Vagina (tissue), 2 donors: ENCODE measurements at places on chromosomes 6 and 20.

- no peak for DNase-seq
These were observed 1.2 kb upstream of the PHACTR3 start for GRCh38 chr20:59603176-59603575.

GRCh38 chr20:53074811-53075314 lies 102.7 kb downstream of the TSHZ2 start:
- DNase-seq, result no peak

DNA sequence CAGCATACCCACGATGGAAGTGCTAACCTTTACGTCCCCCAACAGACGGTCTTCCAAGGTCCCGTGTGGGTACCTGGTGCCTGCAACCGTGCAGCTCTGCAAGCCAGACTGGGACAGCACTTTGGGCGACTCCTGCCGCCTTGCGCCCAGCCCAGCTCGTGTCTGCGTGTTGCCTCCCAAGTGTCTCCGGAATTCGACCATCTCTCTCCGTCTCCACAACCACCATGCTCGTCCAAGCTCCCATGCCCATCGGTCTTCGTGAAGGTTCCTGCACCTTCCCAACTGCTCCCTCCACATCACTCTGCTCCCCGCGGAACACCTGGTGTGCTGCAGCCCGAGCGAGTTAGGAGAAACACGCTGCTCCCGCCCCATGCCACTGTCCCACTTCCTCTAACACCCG lies 173.2 kb upstream of the AFDN start:
- no peak for DNase-seq

DNA sequence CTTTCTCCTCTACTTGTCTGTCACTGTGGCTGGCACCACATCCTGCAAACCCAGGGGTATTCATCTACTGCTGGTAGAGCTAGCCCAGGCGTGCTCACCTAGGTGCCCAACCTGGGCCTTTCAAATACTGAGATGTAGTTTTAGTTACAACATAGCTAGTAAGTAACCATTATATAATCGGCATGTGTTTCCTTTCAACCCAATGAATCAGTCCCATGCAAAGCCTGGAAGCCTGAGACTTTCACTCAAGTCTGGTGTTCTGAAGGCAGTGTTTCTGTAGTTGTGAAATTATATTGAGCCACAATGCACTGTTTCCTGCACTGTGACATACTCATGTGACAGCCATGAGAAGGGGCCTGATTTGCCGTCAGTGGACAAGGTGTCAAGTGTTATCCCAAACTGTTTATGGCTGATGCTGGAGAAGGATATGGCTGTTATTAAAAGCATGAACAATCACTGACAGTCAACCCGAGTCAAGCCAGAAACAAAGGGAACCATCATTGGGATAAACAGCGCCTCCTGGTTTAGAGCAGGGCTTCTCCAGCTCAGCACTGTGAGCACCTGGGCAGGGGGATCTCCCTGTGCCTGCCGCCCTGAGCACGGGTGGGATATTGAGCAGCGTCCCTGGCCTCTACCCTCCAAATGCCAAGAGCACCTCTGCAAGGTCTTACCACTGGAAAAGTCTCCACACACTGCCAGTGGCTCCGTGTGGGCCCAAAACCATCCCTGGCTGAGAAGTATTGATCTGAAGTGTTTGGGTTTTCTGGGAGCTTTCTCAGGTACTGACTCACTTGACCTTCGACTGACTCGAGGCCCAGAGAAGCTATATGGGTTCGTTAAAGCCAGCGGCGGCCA lies 1.6 kb downstream of the PSMA7 start:
- DNase-seq, result no peak

DNA sequence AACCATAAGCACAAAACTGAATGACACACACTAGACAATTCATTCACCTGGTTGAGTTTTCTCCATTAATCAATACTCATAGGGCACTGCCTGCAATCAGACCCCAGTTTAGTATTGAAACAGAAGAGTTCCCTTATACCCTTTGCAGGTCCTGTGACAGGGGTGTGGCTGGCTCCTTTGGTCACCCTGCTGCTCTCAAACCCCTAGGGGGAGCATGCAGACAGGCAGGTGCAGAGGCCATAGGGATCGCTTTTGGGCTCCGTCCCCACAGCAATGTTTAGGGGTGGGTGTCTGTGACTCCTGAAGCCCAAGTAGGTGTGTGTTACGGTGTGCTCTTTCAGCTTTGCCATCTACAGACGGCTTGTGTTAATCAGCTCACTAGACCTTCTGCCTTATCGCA lies 210.4 kb downstream of the CENPW start:
- no peak for DNase-seq

- no peak for DNase-seq
These were observed 7.4 kb downstream of the TNFAIP3 start for GRCh38 chr6:137874204-137875057.

GRCh38 chr6:40587240-40588069 lies at the start of gene LRFN2:
LRFN2 (minus strand) TSS chr6:40587364.
- no peak for DNase-seq

DNA sequence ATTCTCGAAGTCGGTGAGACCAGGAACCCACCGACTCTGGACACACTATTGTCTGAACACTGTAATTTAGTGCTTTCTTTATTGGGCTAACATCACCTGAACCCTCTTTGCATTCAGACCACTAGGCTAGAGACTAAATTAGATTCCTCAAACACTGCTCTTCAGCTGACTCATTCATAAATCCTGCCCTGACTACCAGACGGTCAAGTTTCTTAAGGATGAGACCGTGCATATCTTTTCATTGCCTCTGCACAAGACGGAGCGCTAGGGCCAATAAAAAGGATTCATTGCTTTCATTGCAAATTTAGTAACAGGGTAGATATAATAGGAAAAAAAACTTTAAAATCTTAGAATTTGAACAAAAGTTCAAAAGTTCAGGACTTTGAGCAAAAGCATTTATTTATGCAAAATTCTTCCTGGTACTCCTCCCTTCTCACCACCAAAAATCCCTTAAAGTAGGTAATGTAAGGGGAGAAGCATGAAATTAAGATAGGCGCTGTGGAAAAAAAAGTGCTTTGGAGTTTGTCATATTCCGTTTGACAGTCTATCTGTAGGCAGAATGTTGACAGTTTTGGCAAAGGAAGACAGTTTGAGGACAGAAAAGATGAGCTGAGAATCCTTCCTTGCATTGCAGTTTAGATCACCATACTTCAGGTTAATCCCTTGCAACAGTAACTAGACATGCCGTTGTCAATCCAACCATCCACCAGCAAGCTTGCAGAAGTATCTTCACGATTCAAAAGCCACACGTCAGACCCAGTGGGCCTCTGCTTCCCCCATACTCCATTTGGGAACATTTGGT lies 328.6 kb upstream of the JARID2 start:
- DNase-seq, result no peak

GRCh38 chr20:32522776-32523612 lies 62.1 kb downstream of the NOL4L start:
- DNase-seq, result no peak

- no peak for DNase-seq
These were observed 76.6 kb upstream of the HSF2 start for GRCh38 chr6:122322824-122323223.

GRCh38 chr6:33740794-33741193 lies 5.9 kb downstream of the IP6K3 start:
- no peak for DNase-seq

GRCh38 chr20:942611-943010 lies 26.5 kb upstream of the ANGPT4 start:
- no peak for DNase-seq

DNA sequence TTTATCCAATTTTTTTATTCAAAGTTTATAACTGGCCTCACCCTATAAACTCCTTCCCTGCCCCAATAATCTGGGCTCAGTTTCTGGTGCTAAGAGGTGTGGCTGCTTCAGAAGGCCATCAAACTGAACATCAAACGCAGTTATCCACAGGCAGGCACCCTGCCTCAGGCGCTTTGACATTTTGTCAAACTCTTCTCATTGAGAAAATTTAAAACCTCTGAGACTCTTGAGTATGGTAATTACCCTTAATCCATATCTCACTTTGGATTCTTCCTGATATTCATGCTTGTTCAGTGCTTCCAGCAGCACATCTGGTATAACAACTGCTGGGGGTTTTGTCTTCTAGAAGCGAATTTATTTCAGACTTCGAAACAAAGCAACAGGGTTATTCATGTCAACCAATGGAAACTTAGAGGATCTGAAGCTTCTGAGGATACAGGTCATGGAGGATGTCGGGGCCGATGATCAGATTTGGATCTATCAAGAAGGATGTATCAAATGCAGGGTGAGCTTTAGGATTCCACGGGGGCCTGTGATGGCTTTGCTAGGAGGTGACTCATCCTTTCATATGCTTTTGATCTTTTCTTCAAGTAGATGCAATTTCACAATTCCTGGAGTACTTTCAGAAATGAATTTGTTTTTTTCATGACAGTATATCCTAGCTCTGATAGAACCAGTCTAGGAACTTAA lies 68.2 kb downstream of the RTN4IP1 start:
- DNase-seq, result no peak

- DNase-seq, result no peak
These were observed 195.1 kb downstream of the EDN1 start for GRCh38 chr6:12485226-12485764.

DNA sequence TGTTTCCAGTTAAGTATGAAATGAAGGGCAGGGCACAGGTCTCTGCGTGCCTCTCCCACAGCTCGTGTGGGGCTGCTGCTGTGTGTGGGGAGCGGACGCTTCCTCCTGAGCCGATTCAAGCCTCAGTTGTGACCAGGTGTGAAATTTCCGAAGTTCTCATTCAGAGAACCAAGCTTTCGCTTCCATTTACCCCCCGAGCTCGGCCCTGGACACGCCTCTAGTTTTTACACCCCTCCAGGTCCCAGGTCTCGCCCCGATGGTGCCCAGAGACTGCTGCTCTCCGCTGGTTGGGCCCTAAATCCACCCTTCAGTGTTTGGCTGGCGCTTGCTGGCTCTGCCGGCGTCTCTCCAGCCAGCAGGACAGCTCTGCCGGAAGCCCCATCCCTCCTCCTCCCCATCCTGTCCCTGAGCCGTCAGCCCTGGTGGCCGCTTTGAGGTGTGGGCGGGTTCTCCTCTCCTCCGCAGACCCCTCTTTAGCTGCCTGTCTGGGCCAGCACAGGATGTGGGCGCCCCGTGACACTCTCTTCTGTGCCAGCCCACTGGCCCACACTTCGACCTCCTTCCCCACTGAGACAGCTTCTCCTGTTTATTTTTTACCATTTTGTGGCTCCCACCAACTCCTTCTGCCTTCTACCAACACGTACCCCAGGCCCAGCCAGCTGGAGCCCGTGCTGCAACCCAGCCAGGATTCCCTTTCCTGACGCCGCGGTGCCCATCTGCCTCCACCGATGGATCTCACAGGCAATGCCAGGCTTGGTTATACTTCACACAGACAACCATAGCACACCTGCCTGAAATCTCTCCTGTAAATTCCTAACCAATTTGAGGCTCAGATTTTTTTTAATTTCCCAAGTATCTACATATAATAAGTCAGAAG lies 142.8 kb downstream of the DLL1 start:
- no peak for DNase-seq

- DNase-seq, result no peak
These were observed 751.2 kb downstream of the HDGFL1 start for GRCh38 chr6:23320471-23321015.

GRCh38 chr20:46709459-46710152 lies at the start of gene SLC2A10:
SLC2A10 (plus strand) TSS chr20:46709649; CDS start chr20:46709737, 88 bp downstream.
- no peak for DNase-seq

GRCh38 chr6:34154668-34155447 lies 9.0 kb upstream of the GRM4 start:
- DNase-seq, result no peak

DNA sequence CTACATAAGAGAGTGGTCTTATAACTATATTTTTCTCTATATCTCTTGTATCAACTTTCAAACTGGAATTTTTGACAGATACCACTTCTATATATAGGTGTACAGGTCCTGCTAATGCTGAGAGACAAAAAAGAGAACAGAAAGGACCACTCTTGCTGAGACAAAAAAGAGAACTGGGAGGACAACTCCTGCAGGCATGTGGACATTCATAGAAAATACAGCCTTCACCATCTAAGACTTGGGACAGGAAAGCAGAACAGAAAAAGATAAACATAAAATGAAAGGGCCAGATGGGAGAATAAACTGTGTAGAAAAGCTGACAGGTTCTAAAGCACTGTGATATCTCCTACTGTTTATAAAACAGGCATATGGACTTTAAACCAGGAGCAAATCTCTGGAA lies 541.0 kb upstream of the ADGRB3 start:
- no peak for DNase-seq

DNA sequence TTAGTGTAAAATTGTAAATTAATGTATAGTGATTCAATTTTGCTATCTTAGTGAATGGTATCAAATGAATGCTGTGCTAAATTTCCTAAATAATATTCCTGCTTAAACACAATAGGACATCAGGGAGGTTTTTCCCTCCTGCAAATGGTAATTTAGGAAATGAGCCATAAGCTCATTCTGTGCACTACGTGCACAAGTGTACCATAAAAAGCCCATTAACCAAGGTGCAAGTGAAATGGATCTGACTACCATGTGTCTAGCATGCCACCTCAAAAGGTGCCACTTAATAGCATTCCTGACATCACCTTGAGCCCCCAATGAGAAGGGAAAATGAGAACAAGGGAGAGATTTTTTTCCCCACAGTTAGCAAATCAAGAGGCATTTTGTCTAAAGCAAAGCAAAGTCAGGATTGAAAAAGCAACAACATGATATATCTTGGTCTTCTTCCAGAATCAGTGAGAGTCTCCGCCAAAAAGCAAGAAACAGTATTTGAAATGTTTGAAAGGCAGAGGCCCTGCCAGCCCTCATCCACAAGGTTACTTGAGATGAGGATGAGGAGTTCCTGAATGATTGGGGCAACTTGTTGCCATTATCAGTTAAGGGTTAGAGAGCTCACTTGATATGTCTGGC lies 334.2 kb upstream of the RSPO3 start:
- DNase-seq, result no peak

DNA sequence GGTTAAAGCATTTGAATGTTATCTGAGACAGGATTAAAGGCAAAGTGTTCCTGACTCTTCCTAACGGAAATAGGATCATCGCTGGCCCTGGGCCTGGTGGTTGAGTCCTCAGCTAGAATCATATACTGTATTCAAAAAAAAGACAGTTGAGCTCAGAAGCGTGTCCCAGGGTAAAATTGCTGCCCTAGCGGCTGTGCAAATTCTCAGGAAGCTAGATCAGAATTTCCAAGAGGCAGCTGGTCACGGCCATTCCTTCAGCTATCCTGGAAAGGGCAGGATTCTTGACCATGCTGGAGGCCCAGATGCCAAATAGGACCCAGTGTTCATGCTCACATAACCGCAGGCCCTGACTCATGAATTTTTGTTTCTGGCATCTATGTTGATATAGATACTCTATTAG lies 67.4 kb downstream of the STMND1 start:
- DNase-seq, result no peak

GRCh38 chr6:47455533-47456209 lies 21.9 kb upstream of the CD2AP start:
- DNase-seq, result no peak

DNA sequence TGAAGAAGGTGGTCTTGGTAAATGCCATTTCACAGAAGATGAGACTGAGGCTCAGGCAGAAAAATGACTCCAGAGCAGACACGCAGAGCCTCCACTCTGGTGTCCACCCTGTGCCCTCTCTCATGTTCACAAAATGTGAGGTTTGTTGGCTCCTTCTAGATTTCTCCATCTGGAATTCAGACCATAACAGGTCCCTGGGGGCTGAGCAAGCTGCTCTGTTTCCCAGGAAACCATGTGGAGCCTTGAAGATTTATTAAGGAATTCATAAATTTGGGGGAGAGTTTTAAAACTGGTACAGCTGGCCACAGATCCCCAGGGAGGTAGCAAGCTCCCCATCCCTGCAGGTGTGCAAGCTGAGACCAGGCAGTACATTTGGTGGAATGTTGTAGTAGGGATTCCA lies 38.8 kb upstream of the SIRPA start:
- DNase-seq, result no peak

GRCh38 chr6:56073761-56074160 lies 173.6 kb downstream of the COL21A1 start:
- DNase-seq, result no peak
